ENCODE measurements at places on chromosomes 11 and 22.

GRCh38 chr11:2911088-2911784, 18.0 kb downstream of the PHLDA2 start:
- no peak for DNase-seq

DNA sequence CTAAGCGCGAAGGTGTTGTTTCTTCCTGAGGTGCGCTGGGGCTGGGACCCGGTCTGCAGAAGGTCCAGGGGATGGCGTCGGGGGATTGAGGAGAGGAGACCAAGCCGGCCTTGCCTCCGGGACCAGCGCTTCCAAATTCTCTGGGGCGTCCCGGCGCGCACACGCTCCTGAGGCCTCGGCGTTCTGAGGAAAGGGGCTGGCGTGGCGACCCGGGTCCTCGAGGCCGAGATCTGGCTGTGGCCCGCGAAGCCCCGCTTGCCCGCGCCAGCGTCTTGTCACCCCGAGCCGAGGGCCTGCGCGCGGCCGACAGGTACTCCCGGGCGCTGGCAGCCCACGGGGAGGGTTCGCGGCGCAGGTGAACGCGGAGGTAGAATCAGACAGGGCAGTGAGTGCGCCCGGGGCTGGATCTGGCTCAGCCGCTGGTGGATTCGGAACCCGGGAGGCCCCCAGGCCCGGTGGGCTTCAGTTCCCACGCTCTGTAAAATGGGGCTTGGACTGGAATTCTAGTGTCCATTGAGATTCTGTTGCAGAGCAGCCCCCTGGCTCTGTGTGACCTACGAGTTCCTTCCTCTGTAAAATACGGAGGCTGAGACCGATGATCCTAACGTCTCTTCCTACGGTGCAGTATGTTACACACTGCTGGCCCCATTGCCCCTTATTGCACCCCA, 14.7 kb downstream of the SSH3 start:
- DNase-seq: no peak

DNA sequence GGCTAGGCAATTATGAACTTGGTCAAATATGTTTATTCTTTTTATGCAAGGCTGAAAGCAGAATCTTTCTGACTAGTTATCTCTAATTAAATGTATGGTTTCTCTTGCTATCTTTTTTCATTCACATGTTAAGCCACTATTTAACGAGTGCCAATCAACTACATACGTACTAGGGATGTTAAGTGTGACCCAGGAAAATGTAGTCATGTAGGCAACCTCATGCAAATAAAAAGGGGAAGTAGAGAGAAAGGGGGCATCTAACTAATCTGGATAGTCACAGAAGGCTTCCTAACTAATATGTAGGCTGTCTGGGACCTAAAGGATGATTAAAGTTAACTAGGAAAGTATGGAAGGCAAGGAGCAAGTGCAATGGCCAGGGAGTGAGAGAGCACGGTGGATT, 23.5 kb downstream of the TBRG1 start:
- DNase-seq: no peak

DNA sequence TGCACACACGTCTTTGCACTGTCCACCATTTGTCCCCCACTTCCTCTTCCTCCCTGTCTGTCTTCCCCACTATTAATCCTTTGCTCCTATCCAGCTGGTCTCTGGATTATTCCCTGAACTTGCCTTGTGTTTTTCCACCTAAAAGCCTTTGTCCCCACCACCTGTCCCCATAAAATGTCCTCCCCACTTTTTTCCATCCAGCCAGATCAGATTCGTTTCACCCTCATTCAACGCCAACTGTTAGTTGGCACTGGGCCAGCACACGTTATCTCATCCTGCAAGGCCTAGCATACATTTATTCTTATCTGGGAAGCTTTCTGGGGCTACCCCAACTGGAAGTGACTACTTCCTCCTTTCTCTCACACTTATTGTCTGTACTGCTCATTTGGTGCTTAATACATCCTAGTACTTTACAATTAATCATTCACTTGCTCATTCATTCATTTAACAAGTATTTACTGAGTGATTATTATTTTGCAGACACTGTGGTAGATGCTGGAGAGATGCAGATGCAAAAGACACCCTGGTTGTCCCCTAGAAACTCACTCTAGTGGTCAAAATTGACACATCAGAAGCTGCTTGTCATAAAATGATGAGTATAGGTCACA, 96.2 kb downstream of the RASSF10 start:
- DNase-seq: no peak

GRCh38 chr11:93653571-93653970, 7.9 kb upstream of the CEP295 start:
- no peak for DNase-seq

DNA sequence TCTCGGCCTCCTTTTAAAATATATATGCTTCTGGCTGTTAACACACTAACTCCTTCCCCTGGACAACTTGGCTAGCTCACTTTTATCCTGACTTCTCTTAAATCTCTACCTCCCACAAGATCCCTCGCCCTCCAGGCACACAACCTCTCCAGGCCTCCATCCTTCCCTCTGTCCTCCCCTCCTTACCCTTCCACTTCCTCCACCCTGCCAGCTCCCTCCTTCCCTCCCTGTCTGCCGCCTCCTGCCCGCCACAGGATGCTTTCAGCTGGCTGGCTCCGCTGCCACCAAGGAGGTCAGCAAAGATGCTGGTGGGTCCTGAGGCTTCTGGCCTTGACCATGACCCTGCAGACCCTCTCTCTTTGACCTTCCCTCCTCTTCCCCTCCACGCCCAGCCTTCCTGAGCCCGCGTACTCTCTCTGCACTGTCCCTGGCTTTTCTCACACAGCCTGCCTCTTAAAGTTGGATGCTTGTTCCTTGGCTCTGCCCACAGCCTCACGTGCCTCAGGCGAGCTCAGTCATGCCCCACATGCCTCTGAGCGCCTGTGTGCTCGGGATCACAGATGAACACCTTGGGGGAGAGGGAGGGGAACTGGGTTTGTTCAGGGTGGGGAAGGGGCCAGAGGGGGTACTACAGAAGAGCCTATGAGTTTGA, 6.7 kb downstream of the NFAM1 start:
- no peak for DNase-seq

- DNase-seq: no peak
These were observed 13.9 kb upstream of the PHLDA2 start for GRCh38 chr11:2942872-2943710.

DNA sequence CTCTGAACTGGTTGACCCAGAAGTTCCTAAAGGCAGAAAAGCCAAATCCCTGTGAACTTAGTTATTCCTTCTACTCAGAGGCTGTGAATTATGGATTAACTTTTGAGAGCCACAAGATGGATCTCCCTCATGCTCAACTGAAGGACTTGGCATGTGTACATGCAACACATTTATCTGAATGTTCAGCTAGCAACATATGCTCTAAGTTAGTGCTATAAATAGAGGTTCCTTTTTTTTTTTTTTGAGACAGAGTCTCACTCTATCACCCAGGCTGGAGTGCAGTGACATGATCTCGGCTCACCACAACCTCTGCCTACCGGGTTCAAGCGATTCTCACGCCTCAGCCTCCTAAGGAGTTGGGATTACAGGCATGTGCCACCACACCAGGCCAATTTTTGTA, 40.1 kb downstream of the EIF4ENIF1 start:
- no peak for DNase-seq

GRCh38 chr11:63042596-63042995, 27.0 kb upstream of the SLC22A8 start:
- no peak for DNase-seq

DNA sequence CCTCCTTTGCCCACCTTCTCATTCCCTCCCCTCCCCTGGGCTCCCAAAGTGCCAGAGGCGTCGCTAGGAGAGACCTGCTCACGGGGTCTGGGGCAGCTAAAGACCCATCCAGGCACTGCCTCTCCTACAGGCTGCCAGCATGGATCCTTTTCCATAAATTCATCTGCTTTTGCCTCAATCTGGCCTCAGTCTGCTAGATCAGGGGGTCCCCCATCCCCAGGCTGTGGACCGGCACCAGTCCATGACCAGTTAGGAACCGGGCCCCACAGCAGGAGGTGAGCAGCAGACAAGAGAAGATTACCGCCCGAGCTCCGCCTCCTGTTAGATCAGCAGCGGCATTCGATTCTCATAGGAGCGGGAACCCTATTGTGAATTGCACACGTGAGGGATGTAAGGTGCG, 12.3 kb downstream of the LTO1 start:
- DNase-seq: no peak

DNA sequence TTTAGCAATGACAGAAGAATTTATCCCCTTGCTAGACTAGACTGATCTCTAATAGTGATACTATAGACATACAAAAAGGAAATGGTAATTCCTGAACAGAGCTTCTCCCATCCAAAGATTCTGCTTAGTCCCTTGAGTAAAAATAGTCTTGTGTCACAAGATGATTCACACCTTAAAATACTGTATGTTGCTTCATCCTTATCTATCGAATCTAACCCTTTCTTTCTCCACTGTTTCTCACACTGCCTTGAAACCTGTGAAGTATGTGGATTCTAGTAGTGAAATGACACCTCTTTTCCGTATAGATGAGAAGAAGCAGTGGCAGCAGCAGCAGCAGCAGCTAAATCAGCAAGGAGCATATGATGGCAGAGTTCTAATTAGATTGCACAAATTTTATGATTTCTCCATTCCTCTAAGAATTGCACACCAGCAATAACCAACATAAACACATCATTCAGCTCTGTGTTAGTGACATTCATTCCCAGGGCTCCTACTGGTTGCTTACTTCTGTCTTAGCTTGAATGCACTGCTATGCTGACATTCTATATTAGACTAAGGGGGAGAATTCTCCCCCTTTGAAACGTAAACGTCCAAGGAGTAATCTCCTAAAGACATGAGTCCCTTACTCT, 14.6 kb downstream of the KCNA4 start:
- no peak for DNase-seq

GRCh38 chr11:62728171-62728988, at the start of gene TTC9C:
Gene TTC9C (plus strand): TSS chr11:62728486. CDS start chr11:62728849, 363 bp downstream.
- peak; percentile 85 for DNase-seq

- peak; percentile 17 for DNase-seq
These were observed 28.1 kb upstream of the FBXO3 start for GRCh38 chr11:33802194-33802950.

DNA sequence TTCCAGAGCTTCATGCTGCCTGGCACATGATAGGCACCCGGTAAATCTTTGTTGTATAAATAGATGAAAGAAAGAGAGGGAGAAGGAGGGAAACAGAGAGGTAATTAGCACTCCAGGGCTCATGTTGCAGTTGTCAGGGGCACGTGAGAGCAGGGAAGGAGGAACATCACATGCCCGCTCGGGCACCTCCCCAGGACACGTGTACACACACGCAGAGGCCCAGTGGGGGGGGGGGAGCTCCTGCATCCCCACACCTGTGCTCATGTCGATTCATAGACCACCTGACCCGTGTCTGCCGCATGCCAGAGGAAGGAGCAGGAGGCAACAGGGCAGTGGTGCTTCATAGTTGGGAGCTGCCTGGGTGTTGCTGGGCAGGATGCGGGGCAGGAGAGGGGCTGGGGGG, 37.1 kb upstream of the NNMT start:
- no peak for DNase-seq

DNA sequence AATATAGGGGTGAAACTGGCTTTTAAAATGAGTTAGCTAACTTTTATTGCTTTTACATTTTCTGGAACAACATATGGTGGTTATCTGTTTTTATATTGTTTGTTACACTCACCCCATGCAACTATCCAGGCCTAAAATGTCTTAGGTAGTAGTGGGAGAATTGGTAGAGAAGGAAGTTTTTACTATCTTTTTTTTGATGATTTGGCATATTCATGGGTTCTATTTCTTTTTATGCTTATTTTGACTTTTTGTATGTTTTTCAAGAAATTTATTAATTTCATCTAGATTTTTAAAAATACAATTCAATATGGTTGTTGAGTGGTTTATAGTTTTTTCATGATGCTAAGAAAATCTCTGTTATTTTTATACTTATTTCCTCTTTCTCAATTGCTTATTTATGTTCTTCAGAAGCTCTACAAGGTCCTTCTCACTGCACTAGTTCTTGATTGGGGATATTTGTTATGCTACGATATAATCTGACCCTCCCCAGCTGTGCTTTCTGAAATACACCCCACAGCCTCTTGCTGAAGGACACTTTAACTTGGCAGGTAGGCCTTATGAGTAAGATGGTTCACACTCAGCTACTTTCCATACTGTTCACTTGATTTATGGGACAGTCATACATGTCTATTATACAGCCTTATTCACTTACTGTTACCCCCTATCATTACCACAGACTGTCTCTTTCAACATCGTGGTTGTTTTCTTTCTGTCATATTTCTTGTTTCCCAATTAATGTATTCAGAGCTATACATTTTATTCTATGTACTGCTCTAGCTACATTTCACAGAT, 431.2 kb downstream of the METTL15 start:
- no peak for DNase-seq
